Stimulated activated CD4-positive, alpha-beta T cell treated with anti-CD3 and anti-CD28 coated beads, Interleukin-1b, Interleukin-23, amount 100 ng/mL, for 1 hour (primary cell): ENCODE measurements at places on chromosomes 13 and 19.

- DNase-seq, result no peak
Observed at GRCh38 chr13:45063261-45063860, 56.9 kb upstream of the GTF2F2 start.

GRCh38 chr13:41452462-41452861, 4.9 kb upstream of the RGCC start:
- DNase-seq, result no peak

GRCh38 chr13:44312834-44313551, 60.6 kb upstream of the SERP2 start:
- no peak for DNase-seq

- no peak for DNase-seq
Observed at GRCh38 chr13:94556041-94556440, 39.9 kb downstream of the TGDS start.

DNA sequence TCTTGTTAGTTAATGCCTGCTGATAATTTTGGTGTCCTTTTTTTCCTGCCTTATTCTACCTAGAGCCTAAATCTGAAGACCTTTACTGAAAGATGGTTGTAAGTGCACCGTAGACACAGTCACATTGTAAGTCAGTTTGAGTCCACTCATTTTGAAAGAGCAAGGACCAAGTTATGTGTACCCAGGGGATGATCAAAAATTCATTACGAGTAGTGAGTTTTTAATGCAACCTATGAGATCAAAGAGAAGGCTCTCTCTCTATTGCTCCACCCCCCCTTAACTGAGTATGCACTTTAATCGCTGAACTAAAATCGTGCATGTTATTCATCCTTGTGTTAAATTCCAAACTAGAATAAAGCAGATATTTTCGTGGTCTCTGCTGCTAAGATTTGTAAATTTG, 1.8 kb downstream of the RAP2A start:
- DNase-seq, result no peak

- DNase-seq, result no peak
Observed at GRCh38 chr13:51687947-51688714, 103.9 kb downstream of the WDFY2 start.

DNA sequence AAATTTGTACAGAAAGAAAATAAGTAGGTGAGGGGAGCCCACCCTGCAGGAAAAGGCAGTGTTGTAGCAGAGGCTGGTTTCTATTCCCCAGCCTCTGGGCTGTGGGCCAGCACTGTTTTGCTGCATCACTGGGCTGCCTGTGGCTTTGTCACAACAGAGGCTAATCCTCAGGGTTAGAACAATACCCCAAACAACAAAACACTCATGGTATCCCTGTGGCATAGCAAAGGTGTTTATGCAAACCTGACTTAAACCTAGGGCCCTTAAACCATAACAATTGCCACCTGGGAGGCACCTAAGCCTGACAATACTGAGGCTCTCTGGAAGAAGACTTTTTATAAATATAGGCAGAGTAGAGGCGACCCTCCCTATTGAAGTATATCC, 314.7 kb downstream of the OLFM4 start:
- no peak for DNase-seq

DNA sequence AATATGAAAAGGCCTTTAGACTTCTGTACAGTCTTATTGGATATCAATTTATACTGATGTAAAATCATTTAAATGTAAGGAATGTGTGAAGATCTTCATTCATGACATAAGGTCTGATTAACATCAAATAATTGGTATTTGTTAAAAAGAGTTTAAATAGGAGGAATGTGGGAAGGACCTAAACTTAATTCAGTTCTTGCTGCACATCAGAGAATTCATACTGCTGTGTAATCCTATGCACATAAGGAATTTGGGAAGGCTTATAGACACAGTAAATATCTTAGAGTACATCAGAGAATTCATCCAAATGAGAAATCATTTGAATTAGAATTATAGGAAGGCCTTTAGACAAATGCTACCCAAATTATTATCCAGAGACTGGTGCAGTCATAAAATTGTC, 21.7 kb downstream of the ZNF283 start:
- DNase-seq, result no peak
